ENCODE measurements at places on chromosomes 1 and 21. TPM values are rescaled to one million over a fixed set of nuclear protein-coding genes. Genes with fewer than 3 reads are reported as not detected.

Gene CEP85
- 9.1 TPM for total RNA-seq

Gene TAS1R3
- 1.3 TPM for total RNA-seq

Gene OPRD1
- not detected for total RNA-seq

DNA sequence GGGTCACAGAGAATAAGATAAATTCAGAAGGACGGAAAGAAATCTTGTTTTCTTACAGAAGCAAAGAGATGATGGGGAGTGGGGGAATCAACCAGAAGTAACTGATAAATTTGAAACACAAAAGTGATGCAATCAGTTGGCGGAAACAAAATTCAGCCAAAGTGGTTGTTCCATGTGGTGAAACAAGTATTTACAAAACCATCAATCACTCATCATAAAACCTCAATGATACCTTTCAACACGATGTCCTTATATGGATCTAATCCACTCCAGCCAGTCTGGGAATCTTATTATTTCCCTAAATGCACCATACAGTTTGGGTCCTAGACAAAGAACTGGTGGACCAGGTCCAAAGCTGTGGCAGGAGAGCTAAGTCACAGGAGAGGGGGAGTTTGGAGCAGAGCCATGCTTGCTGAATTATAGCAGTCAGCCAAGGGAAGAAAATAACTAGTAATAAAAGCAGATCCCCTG, 303.8 kb upstream of the LRRC7 start:
- H3K36me3 ChIP-seq: no peaks in the 10 kb centered on the region
- H3K27ac ChIP-seq: no peak overlapping the region
- no peak overlapping the region for H3K4me3 ChIP-seq
- DNase-seq: peak; percentile 74

GRCh38 chr1:77283701-77284425, 2.0 kb downstream of the AK5 start:
- H3K27ac ChIP-seq: no peak overlapping the region
- no peak overlapping the region for H3K4me3 ChIP-seq
- DNase-seq: no peak
- peaks cover 3% of the 10 kb centered on the region for H3K27me3 ChIP-seq
- peaks cover 16% of the 10 kb centered on the region for H3K4me1 ChIP-seq

- H3K36me3 ChIP-seq: no peaks in the 10 kb centered on the region
- no peaks in the 10 kb centered on the region for H3K4me1 ChIP-seq
- H3K4me3 ChIP-seq: no peak overlapping the region
- H3K27me3 ChIP-seq: no peaks in the 10 kb centered on the region
- no peak for DNase-seq
Measured at GRCh38 chr1:241413974-241414373, 57.0 kb upstream of the RGS7 start.

- no peaks in the 10 kb centered on the region for H3K36me3 ChIP-seq
- H3K27me3 ChIP-seq: no peaks in the 10 kb centered on the region
- DNase-seq: no peak
- H3K4me1 ChIP-seq: no peaks in the 10 kb centered on the region
- no peak overlapping the region for H3K27ac ChIP-seq
Measured at GRCh38 chr1:49187056-49187455, 410.4 kb upstream of the BEND5 start.

DNA sequence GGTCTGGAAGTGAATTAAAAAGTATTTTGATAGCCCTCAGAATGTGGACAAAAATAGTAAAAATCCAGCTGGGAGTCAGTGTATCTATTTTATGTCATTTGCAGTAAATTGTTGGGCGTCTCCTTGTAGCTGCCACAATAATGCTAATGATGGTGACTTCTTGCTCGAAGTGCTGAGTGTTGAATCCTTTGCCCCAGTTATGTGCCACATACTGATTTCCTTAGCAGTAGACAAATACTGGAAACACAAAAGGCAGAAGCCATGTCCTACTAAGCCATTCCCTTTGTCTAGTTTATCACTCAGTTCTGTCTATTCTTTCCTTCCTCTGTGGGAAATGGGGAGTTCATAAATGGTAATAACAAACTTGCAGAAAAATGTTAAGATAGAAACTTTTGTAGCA, 70.7 kb upstream of the CXADR start:
- peaks cover 5% of the 10 kb centered on the region for H3K4me1 ChIP-seq
- H3K27me3 ChIP-seq: no peaks in the 10 kb centered on the region
- H3K27ac ChIP-seq: no peak overlapping the region
- no peak for DNase-seq
- no peaks in the 10 kb centered on the region for H3K36me3 ChIP-seq

GRCh38 chr1:16114527-16115467, 41.1 kb downstream of the EPHA2 start:
- H3K4me3 ChIP-seq: no peak overlapping the region
- no peaks in the 10 kb centered on the region for H3K36me3 ChIP-seq
- peaks cover 15% of the 10 kb centered on the region for H3K4me1 ChIP-seq

- H3K27ac ChIP-seq: no peak overlapping the region
- no peaks in the 10 kb centered on the region for H3K36me3 ChIP-seq
- H3K27me3 ChIP-seq: no peaks in the 10 kb centered on the region
Measured at GRCh38 chr1:93844262-93845045, 34.6 kb downstream of the DNTTIP2 start.

DNA sequence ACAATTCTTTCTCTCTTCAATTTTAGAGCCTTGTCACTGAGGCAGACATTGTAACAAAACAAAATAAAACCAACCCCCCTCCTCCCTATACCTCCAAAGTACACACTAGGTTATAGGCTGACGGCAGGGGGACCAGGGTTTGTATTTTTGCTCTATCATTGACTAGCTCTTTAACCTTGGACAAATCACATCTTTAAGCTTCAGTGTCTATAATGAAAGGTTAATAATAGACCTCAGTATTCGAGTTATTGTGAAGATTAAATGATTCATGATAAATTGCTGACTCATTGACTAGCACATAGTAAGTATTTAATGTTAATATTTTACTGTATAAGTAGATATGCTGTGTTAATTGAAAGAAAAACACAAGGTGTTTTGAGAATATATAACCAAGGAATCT, 1267.6 kb upstream of the ADGRL2 start:
- no peak for DNase-seq
- no peak overlapping the region for H3K27ac ChIP-seq
- no peaks in the 10 kb centered on the region for H3K4me1 ChIP-seq
- no peak overlapping the region for H3K4me3 ChIP-seq

- H3K36me3 ChIP-seq: peaks cover 41% of the 10 kb centered on the region
- H3K4me1 ChIP-seq: no peaks in the 10 kb centered on the region
- DNase-seq: no peak
- H3K27ac ChIP-seq: no peak overlapping the region
Measured at GRCh38 chr1:32082022-32082421, 9.3 kb downstream of the TMEM39B start.

DNA sequence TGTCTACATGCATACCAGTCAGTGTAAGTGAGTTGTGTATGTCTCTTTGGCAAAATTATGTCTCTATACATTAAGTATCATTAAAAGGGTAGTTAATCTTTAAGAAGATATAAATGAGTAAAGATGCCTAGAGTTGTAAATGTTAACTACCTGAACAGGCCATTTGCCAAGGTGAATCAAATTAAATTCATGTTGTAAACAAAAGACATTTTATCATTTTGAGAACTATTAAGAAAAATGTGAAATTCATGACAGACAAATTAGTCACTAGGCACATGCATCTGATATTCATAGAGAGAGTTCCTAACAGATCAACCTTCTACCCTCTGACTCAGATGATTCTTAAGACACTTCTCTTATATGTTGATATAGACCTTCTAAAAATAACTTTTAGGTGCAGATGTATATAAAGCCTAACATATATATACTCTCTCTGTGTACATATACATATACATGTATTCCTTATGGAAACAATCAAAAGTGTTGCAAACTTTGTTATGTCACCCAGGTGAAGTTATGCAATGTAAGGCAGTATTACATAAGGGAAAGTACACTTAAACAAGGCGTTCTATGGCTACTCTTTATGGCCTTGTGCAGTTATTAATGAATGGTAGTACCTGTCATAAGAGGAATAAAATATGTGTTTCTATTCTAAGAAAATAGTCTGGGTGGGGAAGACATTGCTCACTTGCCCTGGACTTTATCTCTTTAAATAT, at the start of gene TMPRSS15:
Gene TMPRSS15, minus strand, starts transcription at position 51 of the 716 bp plus-strand sequence. CDS start 163 bp downstream, outside the sequence.
- no peaks in the 10 kb centered on the region for H3K4me1 ChIP-seq
- no peak within 1 kb of the TSS for H3K4me3 ChIP-seq
- H3K27ac ChIP-seq: no peak within 1 kb of the TSS
- no peaks in the 10 kb centered on the region for H3K36me3 ChIP-seq
- H3K27me3 ChIP-seq: no peaks in the 10 kb centered on the region
- no peak for DNase-seq

DNA sequence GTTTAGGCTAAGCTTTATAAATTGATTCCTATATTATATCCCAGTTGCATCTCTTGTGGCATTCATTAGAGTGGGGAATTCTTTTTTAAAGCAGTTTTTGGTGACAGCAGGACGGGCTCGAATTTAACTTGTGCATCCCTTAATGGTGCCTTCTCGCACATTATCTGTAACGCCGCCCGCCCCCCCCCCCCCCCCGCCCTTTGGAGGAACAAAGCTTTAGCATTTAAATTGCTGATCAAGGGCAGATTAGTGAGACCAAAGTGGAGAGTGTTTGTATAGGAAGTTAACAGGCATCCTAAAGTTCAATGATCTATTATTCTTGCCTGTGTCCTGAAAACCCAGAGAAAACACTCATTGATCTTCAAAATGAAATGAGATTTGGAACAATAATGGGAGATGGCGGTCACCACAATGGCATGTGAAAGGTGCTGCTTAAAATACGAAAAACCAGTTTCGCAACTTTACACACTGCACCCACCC, 2.2 kb downstream of the LMO4 start:
- H3K4me3 ChIP-seq: peak overlapping the region; percentile 47
- DNase-seq: no peak
- peaks cover 7% of the 10 kb centered on the region for H3K4me1 ChIP-seq
- no peaks in the 10 kb centered on the region for H3K27me3 ChIP-seq

DNA sequence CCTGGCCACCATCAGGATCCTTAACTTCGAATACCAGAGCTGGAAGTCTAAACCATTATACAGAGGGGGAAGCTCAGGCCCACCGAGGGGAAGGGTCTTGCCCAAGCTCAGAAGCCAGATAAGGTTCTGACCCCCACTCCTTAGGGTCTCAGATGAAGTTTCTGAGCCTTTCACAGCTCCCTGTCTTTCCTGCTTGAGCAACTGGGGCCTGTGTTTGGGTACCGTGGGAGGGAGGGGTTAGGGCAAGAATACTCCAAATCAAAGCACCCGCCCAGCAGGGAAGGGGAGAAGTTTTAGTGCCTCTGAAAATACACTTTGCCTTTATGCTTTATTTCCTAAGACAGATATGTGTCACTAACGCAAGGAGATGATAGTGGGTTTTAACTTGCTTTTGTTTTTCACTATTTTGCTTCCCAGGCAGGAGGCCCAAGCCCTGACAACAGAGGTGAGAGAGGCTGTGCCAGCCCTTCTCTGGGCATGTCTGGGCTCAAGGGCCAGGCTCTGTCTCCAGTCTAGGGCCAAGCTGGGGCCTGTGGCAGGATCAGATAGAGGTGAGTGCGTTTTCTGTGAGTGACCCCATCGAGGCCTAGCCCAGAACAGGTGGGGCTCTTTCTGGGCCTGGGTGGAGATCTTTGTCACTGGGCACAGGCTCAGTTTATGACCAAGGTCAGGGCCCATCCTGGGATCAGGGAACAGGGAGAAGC, 20.5 kb upstream of the TENT5B start:
- H3K4me3 ChIP-seq: no peak overlapping the region
- peak overlapping the region; percentile 75 for H3K27ac ChIP-seq
- no peaks in the 10 kb centered on the region for H3K36me3 ChIP-seq
- no peak for DNase-seq
- H3K4me1 ChIP-seq: peaks cover 8% of the 10 kb centered on the region

- H3K4me3 ChIP-seq: no peak overlapping the region
- H3K27ac ChIP-seq: peak overlapping the region; percentile 7
- H3K36me3 ChIP-seq: peaks cover 19% of the 10 kb centered on the region
- peaks cover 10% of the 10 kb centered on the region for H3K4me1 ChIP-seq
- no peaks in the 10 kb centered on the region for H3K27me3 ChIP-seq
- DNase-seq: peak; percentile 66
Measured at GRCh38 chr1:29156543-29157268, 25.0 kb downstream of the SRSF4 start.

DNA sequence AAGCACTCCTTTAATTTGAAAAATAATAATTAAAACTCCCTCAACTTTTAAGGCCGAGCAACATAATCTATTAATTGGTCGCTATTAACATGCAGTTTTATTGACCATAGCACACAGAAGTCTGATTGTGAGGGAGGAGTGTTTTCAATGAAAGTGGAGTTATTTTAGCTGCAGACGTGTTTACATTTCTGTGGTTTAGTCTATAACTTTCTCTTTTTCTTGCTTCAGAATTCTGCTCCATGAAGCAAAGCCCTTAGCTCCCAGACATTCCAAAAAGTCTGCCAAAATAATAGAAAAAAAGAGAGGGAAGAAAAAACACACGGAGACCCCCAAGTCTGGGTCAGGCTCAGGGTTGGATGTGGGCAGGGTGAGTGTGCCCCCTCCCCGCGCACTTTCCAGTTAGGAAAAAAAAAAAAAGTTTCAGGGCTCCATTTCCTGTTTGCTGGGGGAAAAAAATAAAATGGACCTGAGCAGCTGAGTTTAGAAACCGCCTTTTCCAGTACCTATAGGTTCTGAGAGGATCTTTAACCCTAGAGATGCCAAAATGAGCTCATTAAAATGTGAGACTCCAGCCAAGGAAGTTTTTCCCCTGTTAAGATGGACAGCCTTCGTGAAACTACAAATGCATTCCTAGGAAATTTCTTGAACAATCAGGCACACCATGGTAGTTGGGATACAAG, 143.7 kb upstream of the ETS2 start:
- no peak overlapping the region for H3K4me3 ChIP-seq
- DNase-seq: peak; percentile 82
- no peak overlapping the region for H3K27ac ChIP-seq

DNA sequence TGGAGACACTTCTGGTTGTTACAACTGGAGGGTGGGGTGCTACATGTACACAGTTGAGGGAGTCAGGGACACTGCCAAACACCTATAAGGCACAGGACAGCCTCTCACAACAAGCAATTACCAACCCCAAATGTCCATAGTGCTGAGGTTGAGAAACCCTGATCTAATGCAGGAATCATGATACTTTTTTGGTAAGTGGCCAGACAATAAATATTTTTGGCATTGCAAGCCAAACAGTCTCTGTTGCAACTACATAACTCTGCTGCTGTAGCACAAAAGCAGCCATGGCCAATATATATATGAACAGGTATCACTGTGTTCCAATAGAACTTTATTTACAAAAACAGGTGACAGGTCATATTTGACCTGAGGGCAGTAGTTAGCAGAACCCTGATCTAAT, 177.5 kb downstream of the ASTN1 start:
- no peak overlapping the region for H3K4me3 ChIP-seq
- H3K27ac ChIP-seq: no peak overlapping the region
- H3K27me3 ChIP-seq: no peaks in the 10 kb centered on the region
- DNase-seq: peak; percentile 77
- no peaks in the 10 kb centered on the region for H3K36me3 ChIP-seq

- no peak for DNase-seq
- no peak overlapping the region for H3K4me3 ChIP-seq
- H3K27ac ChIP-seq: no peak overlapping the region
- peaks cover 4% of the 10 kb centered on the region for H3K27me3 ChIP-seq
- no peaks in the 10 kb centered on the region for H3K36me3 ChIP-seq
Measured at GRCh38 chr21:44354775-44355771, 1.7 kb downstream of the TRPM2 start.
